Dermis blood vessel endothelial cell (primary cell): ENCODE measurements at places on chromosomes 1 and 21. TPM values are rescaled to one million over a fixed set of nuclear protein-coding genes. Genes with fewer than 3 reads are reported as not detected.

The HEATR1 gene
- total RNA-seq, result 39.3 and 44.3 TPM in 2 replicates

The GIPC2 gene
- total RNA-seq, result 55.5 and 69.1 TPM in 2 replicates

The SAMD11 gene
- 0.19 and 0.68 TPM in 2 replicates for total RNA-seq

The PRUNE1 gene
- total RNA-seq, result 6.0 and 8.7 TPM in 2 replicates

The LCE3E gene
- total RNA-seq, result not detected in 2 replicates

The IL10RB gene
- total RNA-seq, result 55.0 and 55.5 TPM in 2 replicates

The CFAP107 gene
- total RNA-seq, result not detected in 2 replicates

The OR14A2 gene
- total RNA-seq, result not detected in 2 replicates

The TRIM62 gene
- total RNA-seq, result 2.6 and 4.6 TPM in 2 replicates

The FHAD1 gene
- total RNA-seq, result under 0.01 and 0.23 TPM in 2 replicates
